A549 treated with RU486 at 1 μM for 4 hours (cell line): ENCODE measurements at places on chromosomes 7 and 10. TPM values are rescaled to one million over a fixed set of nuclear protein-coding genes. Genes with fewer than 3 reads are reported as not detected.

Gene CISD1
- total RNA-seq = 38.1 to 56.7 TPM (median 53.0 TPM) in 5 replicates

Gene NANOS1
- total RNA-seq = 2.1 to 3.8 TPM (median 2.8 TPM) in 5 replicates

Gene FGFBP3
- total RNA-seq = 1.8 to 3.1 TPM (median 2.7 TPM) in 5 replicates

Gene BCAP29
- total RNA-seq = 17.6 to 46.5 TPM (median 40.3 TPM) in 5 replicates

Gene NYAP1
- 0.64 to 1.6 TPM (median 1.2 TPM) in 5 replicates for total RNA-seq

Gene PCBD1
- total RNA-seq = 195 to 257 TPM (median 238 TPM) in 5 replicates

Gene RNLS
- 7.0 to 9.2 TPM (median 8.0 TPM) in 5 replicates for total RNA-seq

Gene FGFR2
- 0.42 to 1.0 TPM (median 0.64 TPM) in 5 replicates for total RNA-seq

Gene ATG9B
- total RNA-seq = 0.62 to 1.1 TPM (median 0.87 TPM) in 5 replicates

Gene EEPD1
- 44.0 to 61.6 TPM (median 53.5 TPM) in 5 replicates for total RNA-seq

Gene TMEM178B
- total RNA-seq = 1.1 to 1.7 TPM (median 1.4 TPM) in 5 replicates

Gene SPDYE2B
- not detected in 5 replicates for total RNA-seq

Gene ZNF775
- 3.8 to 7.4 TPM (median 6.1 TPM) in 5 replicates for total RNA-seq

Gene PLA2G12B
- not detected in 5 replicates for total RNA-seq

Gene ZCCHC24
- total RNA-seq = 2.6 to 5.0 TPM (median 4.7 TPM) in 5 replicates

Gene C7orf57
- total RNA-seq = 0.17 to 0.32 TPM (median 0.21 TPM) in 4 of 5 replicates, not detected in the other

Gene ASAH2
- 1.7 to 3.2 TPM (median 2.0 TPM) in 5 replicates for total RNA-seq

Gene CUEDC2
- 60.2 to 70.4 TPM (median 63.3 TPM) in 5 replicates for total RNA-seq

Gene CALCR
- 0.02 TPM in 1 of 5 replicates, not detected in the others for total RNA-seq

Gene CACNA2D1
- 3.8 to 12.4 TPM (median 7.7 TPM) in 5 replicates for total RNA-seq

Gene TRUB1
- 11.1 to 15.3 TPM (median 14.5 TPM) in 5 replicates for total RNA-seq

Gene WDR86
- 0.18 to 0.22 TPM (median 0.19 TPM) in 3 of 5 replicates, not detected in the others for total RNA-seq

Gene WNT2
- total RNA-seq = 0.06 to 0.16 TPM in 2 of 5 replicates, not detected in the others
